ENCODE measurements at places on chromosomes 3 and 15. TPM values are rescaled to one million over a fixed set of nuclear protein-coding genes. Genes with fewer than 3 reads are reported as not detected.

- peak; percentile 56 for DNase-seq
Measured at GRCh38 chr15:31391687-31392671, 65.3 kb downstream of the KLF13 start.

- DNase-seq, result peak; percentile 88
Measured at GRCh38 chr15:95799286-95800200, 531.0 kb upstream of the NR2F2 start.

Gene SPTSSB
- not detected for total RNA-seq

Gene KLHL6
- not detected for total RNA-seq

Gene ECE2
- not detected for total RNA-seq

Gene AADAC
- total RNA-seq, result not detected

Gene DHFR2
- total RNA-seq, result 6.5 TPM

Gene PPARG
- 0.62 TPM for total RNA-seq

Gene OR5H2
- not detected for total RNA-seq

Gene CAMK2N2
- total RNA-seq, result 2.2 TPM

Measured in A673 (cell line).